NCI-H1092 (cell line): ENCODE measurements at places on chromosomes 2 and 18.

DNA sequence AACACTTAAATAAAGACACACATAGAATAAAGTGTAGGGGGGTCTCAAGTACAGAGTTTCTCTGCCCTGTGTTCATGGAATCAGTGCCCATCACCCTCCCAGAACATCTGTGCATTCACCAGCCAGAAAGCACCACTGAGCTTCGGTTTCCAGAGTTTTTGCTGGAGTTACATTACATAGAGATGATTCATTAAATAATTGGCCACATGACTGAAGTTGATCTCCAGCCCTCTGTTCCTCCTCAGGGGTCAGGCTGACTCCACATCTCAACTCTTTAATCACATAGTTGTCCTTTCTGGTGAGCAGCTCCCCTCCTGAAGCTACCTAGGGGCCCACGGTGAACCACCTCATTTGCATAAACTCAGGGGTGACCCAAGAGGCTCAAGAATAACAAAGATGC, 129.8 kb downstream of the METTL4 start:
- DNase-seq = no peak

DNA sequence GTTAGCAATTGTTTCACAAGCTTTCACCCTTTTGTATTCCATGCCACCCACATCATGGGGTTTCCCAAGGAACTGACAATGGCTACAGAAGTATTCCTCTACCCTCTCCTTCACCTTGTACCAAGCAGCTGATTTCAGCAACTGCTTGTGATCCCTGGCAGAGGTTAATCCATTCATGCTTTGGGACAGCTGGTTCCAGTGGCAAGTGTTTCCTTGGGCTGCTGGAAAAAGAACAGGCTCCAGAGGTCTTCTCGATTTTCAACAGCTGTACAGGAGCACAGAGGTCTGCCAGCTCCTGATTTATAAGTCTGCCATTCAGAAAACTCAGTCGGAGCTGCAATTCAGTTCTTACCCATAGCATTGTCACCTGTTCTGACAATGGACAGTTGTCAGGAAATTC, 239.2 kb upstream of the CWC22 start:
- DNase-seq = no peak

GRCh38 chr2:109409321-109410038, 204.3 kb downstream of the SEPTIN10 start:
- DNase-seq = no peak

GRCh38 chr2:198700319-198700718, 757.4 kb downstream of the SATB2 start:
- no peak for DNase-seq

GRCh38 chr2:181294979-181295378, 162.2 kb upstream of the ITGA4 start:
- no peak for DNase-seq

- DNase-seq = no peak
Measured at GRCh38 chr2:54677476-54678265, 45.8 kb upstream of the EML6 start.

DNA sequence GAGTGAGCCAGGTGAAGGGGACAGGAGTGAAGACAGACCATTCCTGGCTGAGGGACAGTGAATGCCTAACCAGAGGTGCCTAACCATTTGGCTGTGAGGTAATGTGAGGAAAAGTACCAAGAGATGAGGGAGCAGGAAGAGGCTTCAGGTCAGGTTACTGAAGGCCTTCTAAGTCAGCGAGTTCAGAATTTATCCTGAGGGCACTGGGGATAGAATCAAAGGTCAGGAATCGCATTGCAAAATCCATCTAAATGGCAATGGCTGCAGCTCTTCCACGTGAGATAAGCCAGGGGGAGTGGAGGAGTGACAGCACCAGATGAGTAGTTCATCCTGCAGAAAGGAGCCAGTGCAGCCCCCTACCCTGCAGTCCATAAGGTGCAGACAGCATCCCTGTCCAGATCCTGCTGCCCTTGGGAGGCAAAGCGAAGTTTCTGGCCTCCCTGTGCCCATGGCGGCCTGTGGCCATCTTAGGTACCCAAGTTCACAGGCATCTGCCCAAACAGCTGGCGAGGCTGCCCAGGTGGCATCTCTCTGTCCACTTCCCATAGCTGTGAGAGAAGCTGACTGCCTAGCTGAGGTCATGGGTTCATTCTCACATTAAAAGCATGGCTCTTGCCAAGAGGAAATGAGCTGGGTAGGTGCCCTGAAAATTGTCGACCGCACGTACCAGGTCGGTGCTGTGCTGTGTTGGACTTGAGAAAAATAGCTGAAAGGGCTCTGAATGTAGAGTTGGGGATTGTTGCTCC, 49.5 kb downstream of the CYP27C1 start:
- no peak for DNase-seq

DNA sequence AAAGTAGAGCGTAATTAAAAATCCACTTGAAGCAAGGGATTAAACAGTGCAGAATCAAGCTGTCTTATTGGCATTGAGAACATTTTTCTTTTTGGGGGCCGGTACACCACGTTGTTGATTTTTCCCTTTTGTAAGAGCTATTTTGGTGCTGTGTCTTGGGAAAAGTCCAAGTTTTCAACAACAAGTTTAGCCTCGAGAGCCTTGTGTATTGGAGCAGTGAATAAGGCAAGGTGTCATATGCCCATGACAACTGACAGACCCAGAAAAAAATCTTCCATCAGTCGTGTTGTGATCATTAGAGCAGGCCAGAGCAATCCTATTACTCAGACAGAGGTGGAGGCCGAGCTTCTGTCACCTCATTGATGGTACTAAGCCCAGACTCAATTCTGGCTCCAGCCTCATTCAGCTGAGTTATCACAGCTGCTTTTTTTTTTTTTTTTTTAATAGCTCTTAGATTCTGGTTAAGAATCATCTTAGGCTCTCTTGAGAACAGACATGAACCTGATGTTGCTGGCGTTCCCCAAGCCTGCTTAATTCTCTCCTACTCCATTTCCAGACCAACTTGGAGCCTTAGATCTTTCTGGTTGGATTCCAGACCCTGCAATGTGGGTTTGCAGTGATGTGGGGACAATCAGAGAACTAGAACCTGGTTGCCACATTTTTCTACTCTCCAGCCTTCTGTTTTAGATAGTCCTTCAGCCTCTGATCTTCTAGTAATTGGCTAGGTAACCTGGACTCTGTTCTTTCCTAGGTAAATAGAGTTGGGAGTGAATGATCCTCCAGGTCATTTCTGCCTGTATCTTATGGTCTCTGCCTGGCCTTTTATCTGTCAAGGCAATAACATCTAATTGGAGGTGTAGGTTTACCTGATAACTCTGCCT, 43.1 kb downstream of the MOGAT1 start:
- no peak for DNase-seq

GRCh38 chr2:214193943-214194342, 216.9 kb upstream of the VWC2L start:
- DNase-seq = no peak

GRCh38 chr2:57806449-57806968, 240.1 kb upstream of the VRK2 start:
- DNase-seq = no peak

- DNase-seq = no peak
Measured at GRCh38 chr18:47585914-47586313, 334.5 kb upstream of the SKOR2 start.

- DNase-seq = no peak
Measured at GRCh38 chr2:143686585-143687164, 557.5 kb downstream of the ARHGAP15 start.

- DNase-seq = no peak
Measured at GRCh38 chr18:80208620-80209019, 38.7 kb downstream of the PARD6G start.

DNA sequence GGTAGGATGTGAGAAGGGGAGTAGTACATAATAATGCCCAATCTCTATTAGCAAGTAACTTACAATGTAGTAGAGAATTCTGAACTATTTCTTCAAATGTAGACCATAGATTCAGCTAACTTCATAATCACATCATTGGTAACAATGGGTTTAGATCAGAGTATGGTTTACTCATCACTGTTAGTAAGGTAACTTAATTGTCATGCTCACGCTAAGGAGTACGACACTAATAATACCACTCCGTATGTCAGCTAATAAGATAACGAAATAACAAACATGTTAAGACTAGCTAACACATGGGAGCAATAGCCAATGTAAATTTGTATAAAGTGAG, 56.4 kb upstream of the CCDC141 start:
- no peak for DNase-seq

DNA sequence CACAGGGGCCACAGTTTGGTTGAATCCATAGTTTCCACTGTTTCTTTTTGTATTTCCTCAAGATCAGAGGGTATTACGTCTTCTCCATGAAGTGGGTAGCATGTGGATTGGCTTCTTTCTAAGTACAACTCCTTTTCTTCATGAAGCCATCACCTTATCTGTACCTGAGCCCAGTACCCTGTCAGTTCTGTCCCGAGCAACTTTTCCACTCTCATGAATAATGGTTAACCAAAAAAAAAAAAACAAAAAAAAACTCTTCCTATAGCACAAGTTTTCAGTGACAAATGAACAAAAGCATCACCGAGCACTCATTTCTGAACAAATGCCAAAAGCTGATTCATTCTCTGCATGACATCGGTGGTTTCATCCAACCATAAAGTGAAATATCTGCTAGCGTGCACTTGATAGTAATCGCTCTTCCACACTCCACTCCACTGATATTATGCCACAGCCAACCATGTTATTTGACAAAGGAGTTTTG, 53.0 kb upstream of the CCDC150 start:
- no peak for DNase-seq

DNA sequence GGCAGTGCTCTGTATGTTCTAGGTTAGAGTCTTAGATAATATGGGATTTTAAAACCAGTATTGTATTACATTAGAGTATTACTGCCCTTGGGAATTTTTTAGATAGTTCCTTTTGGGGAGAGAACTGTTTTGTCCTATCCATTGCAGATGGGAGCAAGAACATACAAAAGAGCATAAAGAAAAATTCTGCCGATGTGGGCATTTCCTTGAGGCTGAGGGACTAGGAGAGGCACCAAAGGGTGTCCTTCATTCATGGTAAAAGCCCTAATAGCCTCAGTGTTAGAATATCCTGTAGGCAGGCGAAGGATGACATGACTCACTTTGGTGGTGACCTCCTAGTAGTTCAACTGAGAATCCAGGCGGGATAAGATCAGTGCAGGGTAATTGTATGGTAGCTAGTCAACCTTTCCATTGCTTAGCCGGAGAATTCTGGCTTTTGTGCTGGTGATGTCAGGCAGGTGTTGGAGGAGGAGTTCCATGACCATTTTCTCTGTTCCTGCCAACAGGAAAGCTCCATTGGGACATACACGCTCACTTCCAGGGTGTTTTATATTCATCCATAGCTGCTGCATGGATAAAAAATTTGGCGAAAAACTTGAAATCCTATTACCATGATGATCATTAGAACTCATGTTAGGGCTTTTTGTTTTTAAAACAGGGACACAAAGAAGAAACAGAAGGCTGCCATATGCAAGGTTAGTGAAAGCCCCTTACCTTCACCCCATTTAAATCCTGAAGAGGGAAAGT, 28.1 kb downstream of the EPAS1 start:
- DNase-seq = no peak

- DNase-seq = no peak
Measured at GRCh38 chr2:180682871-180683270, 297.5 kb upstream of the UBE2E3 start.

DNA sequence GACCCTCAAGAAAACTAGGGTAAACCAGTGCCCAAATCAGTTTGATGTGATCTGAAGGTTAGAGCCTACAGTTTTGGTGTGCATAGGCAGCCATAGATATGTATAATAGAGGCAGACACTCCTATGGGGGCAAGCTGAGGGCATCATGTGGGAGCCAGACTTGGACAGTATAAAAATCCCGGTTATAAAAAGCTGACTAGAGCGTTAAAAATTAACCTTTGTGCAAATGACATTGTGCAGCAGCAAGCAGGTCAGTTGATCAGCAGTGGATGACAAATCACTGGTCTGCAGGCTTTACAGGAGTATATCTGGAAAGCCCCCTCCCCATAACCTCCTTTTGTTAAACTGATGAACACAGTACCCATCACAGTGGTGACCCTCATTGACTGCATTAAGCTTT, 107.8 kb downstream of the CTNNA2 start:
- no peak for DNase-seq

DNA sequence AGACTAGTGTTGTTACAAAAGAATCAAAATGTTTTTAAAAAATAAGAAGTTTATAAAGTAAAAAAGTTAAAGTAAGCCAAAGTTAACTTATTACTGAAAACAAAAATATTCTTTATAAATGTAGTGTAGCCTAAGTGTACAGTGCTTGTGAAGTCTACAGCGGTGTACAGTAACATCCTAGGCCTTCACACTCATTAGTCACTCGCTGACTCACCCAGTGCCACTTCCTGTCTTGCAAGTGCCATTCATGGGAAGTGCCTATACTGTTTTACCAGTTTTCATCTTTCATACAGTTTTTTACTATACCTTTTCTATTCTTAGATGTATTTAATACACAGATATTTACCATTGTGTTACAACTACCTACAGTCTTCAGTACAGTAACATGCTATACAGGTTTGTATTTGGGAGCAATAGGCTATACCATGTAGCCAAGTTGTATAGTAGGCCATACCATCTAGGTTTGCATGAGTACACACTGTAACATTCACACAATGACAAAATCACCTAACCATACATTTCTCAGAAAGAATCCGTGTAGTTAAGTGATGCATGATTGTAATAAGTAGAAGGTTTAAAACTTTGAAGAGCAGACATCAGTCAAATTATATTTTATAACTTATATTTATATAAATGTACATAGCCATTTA, 13.4 kb downstream of the SERPINB7 start:
- DNase-seq = no peak

- DNase-seq = no peak
Measured at GRCh38 chr18:50726960-50727589, 92.7 kb downstream of the MRO start.
